Stimulated activated CD4-positive, alpha-beta T cell treated with anti-CD3 and anti-CD28 coated beads, Interleukin-12 subunit alpha, Interleukin-12 subunit beta, amount 100 ng/mL, for 48 hours (primary cell): ENCODE measurements at places on chromosomes 4 and X.

DNA sequence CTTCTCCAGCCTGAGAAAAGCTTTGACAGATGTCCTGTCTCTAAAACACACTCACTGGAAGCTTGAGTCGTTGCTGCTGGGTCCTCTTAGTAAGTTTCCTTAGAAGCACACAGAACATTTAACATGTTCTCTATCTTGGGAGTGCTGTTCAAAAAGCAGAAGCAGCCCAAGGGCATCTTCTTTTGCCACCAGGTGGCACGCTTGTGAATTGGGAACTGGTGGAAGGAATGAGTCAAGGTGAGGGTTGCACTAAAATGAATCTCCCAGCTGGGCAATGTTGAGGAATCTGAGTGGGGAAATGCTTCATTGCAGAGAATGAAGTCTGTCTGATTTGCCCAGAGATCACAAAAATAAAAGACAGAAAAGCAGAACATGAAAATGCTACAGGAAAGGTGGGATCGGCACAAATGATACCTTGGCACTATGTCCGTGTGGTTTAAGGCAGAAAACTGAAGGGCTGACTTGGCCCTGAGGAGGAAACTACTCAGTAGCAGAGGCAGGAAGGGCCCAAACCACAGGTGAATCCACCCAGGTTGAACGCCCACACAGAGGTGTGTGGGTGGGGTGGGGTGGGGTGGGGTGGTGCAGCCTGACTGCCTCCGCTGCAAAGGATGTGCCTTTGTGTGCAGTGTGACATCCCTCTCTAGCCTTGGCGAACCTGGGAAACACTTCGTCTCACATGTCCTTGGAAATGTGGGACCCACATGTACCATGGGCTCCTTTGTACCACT, 26.0 kb downstream of the KIT start:
- DNase-seq: peak; percentile 28

- no peak for DNase-seq
Measured at GRCh38 chr4:54231768-54232688, 2.9 kb downstream of the PDGFRA start.

GRCh38 chrX:71235482-71235881, 12.5 kb downstream of the GJB1 start:
- DNase-seq: no peak

GRCh38 chr4:33162122-33162521, 2442.0 kb downstream of the PCDH7 start:
- DNase-seq: no peak

DNA sequence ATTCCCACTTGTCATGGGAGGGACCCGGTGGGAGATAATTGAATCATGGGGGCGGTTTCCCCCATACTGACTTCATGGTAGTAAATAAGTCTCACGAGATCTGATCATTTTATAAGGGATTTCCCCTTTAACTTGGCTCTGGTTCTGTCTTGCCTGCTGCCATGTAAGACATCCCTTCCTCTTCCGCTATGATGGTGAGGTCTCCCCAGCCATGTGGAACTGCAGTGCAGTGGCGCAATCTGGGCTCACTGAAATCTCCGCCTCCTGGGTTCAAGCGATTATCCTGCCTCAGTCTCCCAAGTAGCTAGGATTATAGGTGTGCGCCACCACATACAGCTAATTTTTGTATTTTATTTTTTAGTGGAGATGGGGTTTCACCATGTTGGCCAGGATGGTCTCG, 2.9 kb downstream of the HPGDS start:
- DNase-seq: no peak

DNA sequence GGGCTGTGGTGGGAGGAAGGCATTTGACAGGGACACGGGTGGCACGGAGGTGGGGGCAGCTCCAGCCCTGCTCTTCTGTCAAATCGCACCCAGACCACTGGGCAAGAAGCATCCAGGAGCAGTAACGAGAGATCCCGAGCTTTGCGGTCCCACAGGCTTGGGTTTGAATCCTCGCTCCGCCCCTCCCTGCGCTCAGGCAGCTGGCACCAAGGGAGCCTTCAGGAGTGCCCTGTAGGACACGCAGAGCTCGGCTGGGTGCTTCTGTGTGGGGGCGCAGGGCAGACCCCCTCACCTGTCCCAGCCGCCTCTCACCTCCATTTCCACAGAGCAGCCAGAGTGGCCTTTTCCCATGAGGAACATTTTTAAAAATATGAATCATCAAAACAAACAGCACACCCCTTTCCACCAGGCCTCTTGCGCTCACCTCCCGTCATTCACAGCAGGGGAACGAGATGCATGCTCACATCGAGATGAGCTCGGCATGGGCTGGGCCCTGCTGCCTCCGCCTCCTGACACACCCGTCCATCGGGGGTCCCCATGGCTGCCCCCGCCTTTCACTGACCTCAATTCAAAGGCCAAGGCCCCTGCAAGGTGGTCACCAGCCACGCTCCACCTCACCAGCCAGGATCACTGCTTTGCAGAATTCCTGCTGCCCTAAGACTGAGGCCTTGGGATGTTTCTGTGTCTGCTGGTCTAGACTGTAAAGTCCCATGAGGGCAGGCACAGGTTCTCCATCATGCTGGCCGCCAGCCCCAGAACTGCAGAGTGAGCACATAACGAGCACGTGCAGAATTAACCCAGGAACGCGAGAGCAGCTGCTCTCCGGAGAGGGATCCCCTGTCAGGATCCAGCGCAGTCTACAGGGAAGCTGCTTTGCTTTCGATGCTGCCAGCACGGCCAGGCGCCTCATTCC, 52.7 kb downstream of the ACOX3 start:
- DNase-seq: no peak

DNA sequence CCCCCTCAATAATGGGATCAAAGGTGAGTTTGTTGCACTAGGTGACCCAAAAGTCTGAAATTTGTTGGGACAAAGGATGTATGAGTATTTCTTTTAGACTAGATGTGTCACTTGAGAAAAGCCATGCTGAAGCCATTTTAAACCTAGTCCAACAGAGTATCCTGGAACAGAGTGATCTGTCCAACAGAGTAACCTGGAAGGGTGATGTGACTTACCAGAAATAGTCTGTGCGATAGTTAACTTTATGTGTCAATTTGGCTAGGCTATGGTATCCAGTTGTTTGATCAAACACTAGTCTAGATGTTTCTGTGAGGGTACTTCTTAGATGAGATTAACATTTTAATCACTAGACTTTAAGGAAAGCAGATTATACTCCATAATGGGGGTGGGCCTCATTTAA, 154.5 kb downstream of the PARM1 start:
- no peak for DNase-seq
